ENCODE measurements at places on chromosomes 1 and 21. TPM values are rescaled to one million over a fixed set of nuclear protein-coding genes. Genes with fewer than 3 reads are reported as not detected.
A peak's percentile ranks its signal among the peaks of the same experiment; 100 is the strongest.

DNA sequence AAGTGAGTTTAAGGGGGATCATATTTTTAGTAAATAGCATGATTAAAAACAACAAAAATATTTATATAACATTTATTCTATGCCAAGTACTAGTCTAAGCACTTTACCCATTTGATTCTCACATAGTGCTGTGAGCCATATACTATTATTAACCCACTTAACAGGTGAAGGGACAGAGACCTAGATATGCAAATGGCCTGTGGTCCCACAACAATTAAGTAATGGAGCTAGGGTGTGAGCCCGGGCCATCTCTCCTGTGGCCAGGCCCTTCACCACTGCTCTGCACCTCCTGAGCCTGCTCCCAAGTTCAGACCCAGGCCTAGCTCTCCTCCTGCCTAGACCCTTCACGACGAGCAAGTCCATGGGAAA is 537 bp downstream of the ASCL5 start:
- DNase-seq, result no peak

- DNase-seq, result no peak
Measured at GRCh38 chr21:35150562-35151226, 101.6 kb upstream of the RUNX1 start.

GRCh38 chr1:29415156-29415830 is 179.0 kb downstream of the PTPRU start:
- no peak for DNase-seq

GRCh38 chr21:31604591-31605190 is 54.8 kb upstream of the SOD1 start:
- DNase-seq, result peak; percentile 54

GRCh38 chr1:203581841-203582240 is 44.8 kb upstream of the ATP2B4 start:
- DNase-seq, result no peak

DNA sequence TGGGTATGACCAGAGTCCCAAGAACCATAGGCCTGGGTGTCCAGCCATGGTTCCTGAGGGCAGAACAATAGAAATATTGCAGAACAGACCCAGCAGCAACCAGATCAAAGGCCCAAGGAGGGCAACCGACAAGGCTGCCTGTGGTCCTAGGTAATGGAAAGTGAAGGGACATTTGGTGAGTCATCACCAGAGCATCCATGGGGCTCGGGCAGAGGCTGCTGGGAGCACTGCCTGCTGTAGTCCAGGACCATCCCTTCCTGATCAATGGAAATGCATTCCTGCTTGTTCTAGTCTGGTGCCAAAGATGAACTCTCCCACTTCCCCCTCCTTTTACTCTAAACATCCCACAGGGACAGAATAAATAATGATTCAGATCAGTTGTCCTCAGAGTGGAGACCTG is 172.8 kb upstream of the CACNA1E start:
- DNase-seq, result no peak

GRCh38 chr1:208205216-208206013 is 38.8 kb downstream of the PLXNA2 start:
- no peak for DNase-seq

GRCh38 chr1:208496467-208497371 is 252.5 kb upstream of the PLXNA2 start:
- no peak for DNase-seq

- no peak for DNase-seq
Measured at GRCh38 chr1:79042117-79042516, 35.6 kb upstream of the ADGRL4 start.

DNA sequence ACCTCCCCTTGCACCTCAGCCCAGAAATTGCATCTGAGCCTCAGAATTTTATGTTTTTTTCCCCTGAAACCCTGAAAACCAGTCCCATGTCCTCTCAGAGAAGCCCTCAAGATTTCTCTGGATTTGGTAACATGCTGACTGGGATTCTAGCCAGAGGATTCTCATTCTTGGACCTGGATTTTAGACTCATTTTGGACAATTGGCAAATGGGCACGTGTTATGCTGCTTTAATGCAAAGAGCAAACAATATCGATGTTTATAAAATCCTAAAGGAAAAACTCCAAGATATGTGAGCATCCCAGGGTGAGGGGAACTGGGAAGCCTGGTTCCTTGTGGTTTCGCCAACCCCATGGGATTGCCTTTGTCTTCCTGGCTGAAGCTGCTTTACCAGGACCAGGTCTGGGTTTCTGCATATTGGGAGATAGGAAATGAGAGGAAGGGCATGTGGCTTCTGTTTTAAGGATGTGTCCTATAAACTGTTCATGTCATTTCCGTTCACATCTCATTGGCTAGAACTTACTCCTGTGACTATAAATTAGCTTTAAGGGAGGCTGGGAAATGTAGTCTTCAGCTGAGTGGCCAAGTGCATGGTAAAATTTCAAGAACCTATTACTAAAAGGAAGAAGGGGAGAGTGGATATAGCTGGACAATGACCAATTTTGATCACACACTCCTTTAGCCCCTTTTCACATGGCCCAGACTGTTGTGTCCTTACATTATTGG is 27.2 kb upstream of the BCL10 start:
- DNase-seq, result no peak

DNA sequence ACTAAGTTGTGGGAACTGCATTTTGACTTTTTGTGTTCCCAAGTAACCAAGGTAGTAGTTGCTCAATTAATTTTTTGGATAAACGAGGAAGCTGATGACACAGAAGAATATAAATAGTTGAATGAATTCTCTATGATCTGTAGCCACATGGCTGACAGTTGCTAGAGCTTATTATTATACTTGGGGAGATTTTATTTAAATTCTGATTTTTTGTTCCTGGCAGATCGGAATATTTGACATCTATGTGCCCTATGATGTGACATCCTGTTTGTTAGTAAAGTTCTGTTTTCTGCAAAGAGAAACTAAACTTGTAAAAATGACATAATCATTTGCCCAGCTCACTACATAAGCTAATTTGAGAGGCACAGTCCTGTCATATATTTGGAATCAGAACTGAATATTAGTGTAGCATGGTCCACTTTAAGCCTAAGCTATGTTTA is 9.7 kb upstream of the LYST start:
- no peak for DNase-seq

- no peak for DNase-seq
Measured at GRCh38 chr1:10556430-10557005, 81.8 kb downstream of the PEX14 start.

DNA sequence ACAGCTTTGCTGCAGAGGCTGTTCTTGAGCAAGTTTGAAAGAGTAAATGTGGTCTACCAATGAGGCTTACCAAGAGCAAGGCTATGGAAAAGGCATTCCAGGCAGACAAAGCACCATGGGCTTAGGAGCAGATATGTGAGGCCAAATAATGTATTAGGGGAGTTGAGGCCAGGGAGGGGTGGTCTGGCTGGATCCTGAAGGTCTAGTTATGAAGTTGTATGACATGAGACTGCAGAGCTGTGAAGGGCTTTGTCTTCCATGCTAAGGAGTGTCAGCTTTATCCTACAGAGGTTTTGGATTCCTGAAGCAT is 51.8 kb upstream of the TSPAN2 start:
- DNase-seq, result no peak

DNA sequence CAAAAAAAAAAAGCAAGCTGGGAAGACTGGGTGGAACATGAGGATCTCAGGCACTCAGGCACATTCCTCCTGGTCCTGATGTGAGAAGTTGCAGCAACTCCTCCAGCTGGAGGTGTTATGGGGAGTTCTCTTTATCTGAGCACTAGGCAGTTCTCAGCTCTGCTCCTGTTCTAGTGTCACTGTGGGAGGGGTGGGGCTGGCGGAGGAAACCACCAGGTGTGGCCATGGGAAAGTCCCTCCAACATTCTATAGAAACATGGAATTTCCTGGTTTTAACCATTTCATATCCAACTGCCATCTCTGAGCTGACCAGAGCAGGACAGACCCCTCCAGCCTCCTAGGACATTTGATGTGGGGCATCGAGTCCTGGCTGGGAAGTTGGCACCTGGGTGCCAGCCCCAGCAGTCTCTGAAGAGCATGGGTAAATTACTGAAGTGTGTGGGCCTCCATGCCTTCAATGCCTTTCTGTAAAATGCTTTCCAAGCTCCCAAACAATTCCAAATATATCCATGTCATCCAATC is 804 bp upstream of the IKBKE start:
- no peak for DNase-seq

GRCh38 chr1:186620566-186621350 is 59.5 kb downstream of the PTGS2 start:
- DNase-seq, result no peak

DNA sequence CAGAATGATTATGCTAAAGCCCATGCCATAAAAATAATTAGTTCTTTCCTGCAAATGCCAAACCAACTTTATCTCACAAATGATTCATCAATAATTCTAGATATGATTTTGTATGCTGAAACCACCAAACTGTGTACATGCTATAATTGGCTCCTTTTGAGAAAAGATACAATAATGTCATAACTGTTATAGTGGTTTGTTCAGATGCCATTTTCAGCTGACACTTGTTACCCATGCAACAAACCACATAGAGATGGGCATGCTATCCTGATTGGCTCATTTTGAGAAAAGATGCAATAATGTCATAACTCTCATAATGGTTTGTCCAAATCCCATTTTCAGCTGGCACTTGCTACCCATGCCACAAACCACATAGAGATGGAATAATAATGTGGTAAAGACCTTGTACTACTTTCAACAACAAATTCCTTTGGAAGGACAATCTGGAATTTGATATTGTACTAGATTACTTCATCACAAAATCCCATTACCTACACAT is 283.8 kb downstream of the TPR start:
- no peak for DNase-seq

GRCh38 chr1:185401019-185401418 is 84.0 kb upstream of the IVNS1ABP start:
- no peak for DNase-seq

- DNase-seq, result no peak
Measured at GRCh38 chr1:189192741-189193520, 1284.7 kb downstream of the BRINP3 start.

DNA sequence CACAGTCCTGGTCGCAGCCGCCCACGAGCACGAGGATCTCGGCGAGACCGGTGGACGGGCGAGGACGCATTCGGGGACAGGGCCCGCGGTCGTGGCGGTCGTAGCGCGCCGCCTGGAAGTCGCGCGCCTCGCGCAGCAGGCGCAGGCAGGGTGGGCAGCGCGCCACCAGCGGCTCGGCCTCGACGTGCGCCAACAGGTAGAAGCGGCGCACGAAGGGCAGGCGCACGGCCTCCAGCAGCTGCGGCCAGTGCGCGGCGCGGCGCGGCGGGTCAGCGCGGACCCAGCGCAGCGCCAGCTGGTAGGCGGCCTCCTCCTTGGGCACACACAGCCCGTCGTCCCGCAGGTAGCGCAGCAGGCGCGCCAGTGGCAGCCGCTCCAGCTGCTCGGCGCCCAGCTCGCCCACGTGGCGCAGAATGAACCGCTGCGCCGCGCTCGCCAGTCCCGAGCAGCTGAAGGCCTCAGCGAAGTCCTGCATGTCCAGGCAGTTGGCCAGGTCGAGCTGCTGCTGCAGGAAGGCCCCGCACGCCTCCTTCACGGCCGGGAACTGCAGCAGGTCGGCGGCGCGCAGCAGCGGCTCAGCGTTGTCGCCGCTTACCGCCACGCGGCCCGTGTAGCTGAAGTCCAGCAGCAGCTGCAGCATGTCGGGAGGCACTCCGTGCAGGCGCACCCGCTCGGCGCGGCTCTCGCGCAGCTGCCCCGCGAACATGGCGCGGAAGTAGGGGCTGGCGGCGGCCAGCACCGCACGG is 573 bp downstream of the KLHL21 start:
- no peak for DNase-seq

DNA sequence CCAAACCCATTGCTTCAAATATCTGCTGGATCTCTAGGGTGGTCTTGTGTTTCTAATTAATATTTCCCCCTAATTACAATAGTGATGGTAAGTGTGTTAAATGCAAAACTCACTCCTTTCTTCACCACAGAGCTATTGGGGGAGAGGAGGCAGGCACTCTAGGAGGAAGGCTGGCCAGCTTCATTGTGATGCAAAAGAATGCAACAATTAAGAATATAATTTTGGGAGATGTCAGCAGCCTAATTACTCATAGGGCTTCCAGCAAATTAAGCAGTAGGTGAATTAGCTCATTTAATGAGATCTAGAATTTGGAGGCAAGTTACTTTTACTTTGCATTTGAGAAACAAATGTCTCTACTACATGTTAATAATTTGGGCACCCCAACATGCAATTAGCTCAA is 560.4 kb upstream of the DAB1 start:
- DNase-seq, result no peak

- DNase-seq, result no peak
Measured at GRCh38 chr21:37159949-37160348, 86.9 kb downstream of the TTC3 start.

- no peak for DNase-seq
Measured at GRCh38 chr1:240000634-240001033, 91.0 kb upstream of the FMN2 start.

- no peak for DNase-seq
Measured at GRCh38 chr1:218447010-218447689, 102.0 kb downstream of the TGFB2 start.

GRCh38 chr21:15436031-15436430 is 293.8 kb upstream of the USP25 start:
- DNase-seq, result no peak

- DNase-seq, result no peak
Measured at GRCh38 chr1:101959456-101959855, 37.3 kb downstream of the OLFM3 start.

DNA sequence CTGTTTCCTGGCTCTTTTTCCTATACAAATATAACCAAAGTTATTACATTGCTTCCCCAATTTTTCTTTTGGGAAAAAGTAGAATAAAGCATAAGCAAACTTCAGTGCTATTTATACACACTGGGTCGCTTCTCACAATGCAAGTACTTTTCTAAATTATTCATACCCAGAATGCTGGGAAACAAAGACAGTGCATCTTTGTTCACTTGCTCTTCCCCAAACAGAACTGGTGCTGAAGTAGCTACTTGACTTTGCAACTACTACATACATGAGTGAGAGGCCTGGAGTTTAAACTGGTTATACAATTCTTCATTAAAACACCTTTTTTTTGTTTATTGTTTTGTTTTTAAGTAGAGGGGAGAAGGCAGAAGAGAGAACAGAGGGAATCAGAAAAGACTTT is 40.2 kb downstream of the STX6 start:
- DNase-seq, result no peak

Gene SLC9C2
- total RNA-seq, result not detected

Gene LCE1F
- total RNA-seq, result not detected

Gene PARK7
- total RNA-seq, result 245 TPM

Gene C1orf185
- not detected for total RNA-seq

Gene DDR2
- total RNA-seq, result 140 TPM

Gene GSTM5
- total RNA-seq, result 4.8 TPM

Gene IL20
- total RNA-seq, result 8.6 TPM

Gene FTCD
- not detected for total RNA-seq

Gene ELAVL4
- total RNA-seq, result not detected

Gene RNU1-3
- under 0.01 TPM for total RNA-seq

Gene TSPEAR
- total RNA-seq, result 0.19 TPM

Gene RNF186
- total RNA-seq, result not detected

Gene IL24
- not detected for total RNA-seq

Gene PBXIP1
- total RNA-seq, result 73.0 TPM

Gene CR1
- 29.2 TPM for total RNA-seq

Gene ABCA4
- total RNA-seq, result 0.37 TPM
